ENCODE measurements at places on chromosomes 3 and 15.

DNA sequence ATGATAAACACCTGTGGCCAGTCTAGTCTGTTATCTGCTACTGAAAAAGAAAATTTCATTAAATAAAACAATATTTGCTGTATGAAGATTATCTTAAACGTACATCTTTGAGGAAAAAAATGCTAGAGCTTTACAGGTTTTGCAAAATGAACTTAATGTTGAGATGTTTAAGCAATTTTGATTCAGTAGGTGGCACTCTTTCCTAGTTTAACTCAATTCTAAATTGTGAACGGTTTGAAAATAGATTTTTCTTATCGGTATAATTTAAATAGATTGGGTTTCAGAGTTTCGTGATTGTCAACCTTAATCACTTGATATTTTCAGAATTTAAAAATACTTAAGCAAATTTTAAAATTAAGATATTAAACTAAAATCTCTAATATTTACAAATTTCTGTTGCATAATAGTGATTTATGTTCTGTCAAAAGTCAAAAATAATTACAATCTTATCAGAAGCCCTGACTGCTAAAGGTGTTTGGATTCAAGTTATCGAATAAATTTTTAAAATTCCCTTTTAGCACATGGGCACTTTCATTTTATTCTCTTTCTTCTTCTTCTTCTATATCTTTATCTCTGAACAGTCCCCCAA is 7.0 kb upstream of the RNF111 start:
- DNase-seq: no peak

DNA sequence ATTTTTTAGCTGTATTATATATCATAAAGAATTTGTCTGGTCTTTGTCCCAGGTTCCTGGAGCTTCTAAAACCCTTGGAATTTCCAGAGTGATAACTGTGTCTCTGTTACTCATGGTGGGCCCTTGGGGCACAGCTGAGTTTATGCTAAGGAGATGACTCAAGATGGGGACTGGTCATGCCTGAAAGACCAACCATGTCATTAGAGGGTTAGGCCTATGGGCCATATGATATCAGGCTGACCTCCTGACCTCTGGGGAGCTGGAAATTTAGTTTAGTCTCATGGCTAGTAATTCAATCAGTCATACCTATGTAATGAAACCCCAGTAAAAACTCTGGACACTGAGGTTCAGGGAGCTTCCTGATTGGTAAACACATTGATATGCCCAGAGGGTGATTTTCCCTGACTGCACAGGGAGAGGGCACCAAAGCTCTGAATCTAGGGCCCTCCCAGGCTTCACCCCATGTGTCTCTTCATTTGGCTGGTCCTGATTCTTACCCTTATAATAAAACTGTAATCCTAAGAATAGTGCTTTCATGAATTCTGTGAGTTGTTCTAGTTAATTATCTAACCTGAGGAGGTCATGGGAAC is 69.6 kb downstream of the EEFSEC start:
- DNase-seq: no peak

DNA sequence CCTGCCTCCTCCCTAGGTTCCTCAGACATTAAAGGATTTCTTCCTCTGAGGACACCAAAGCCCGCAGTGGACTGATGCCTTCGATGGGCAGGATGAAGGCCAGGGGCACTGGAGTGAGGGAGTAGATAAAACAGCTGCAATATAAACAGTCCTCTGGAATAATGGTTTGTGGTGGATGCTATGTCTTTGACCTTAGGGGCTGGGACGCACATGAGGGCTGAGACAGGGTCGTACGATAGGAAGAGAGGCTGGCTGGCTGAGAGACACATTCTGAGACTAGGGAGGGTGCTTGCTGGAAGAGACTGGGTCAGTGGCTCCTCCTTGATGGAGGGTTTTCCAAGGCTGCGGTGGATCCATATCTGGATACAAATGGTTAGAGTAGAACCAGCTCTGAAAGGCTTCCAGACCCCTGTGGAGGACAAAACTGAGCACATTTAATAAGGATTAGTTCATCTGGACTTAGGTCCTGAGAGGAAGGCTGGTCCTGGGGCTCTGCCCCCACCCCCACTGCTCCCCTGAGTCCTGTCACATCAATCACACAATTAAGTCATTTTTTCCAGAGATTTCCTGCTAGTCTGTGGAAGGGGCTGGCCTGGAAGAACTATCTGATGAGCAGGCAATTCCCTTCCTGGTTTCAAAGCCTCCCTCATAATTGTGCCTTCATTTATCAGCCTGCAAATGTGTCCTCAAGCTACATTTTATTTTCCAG is 15.8 kb downstream of the TBC1D21 start:
- no peak for DNase-seq

GRCh38 chr3:45547764-45548680 is 46.5 kb upstream of the LIMD1 start:
- DNase-seq: no peak

DNA sequence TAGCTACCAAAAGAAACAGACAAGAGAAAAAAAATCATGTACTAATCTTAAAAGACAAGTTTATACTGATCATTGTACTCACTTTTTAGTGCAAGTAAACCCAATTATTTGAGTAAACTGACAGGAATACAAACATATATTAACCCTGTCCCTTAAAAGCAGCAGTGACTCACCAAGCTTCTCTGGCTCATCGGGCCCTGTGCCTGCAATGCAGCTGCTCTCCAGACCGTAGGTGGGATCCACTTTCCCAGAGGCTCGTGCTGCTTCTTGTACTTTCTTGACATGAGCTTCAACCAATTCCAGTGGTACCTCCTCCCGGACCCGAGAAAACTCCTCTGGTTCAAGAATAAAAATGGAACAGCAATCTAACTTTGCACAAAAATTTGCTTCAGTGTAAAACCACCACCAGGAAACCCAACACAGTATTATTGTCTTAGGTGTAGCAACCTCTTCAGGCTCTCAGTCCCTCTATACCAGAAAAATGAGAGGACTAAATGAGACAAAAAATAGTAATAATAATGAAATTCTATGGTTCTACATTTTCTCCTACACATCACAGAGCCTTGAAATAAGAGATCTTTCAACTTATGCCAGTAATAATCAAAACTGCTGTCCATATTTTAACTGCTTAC is 82.6 kb upstream of the CSPG5 start:
- no peak for DNase-seq

- DNase-seq: no peak
Measured at GRCh38 chr15:56052395-56053045, 59.1 kb upstream of the NEDD4 start.

DNA sequence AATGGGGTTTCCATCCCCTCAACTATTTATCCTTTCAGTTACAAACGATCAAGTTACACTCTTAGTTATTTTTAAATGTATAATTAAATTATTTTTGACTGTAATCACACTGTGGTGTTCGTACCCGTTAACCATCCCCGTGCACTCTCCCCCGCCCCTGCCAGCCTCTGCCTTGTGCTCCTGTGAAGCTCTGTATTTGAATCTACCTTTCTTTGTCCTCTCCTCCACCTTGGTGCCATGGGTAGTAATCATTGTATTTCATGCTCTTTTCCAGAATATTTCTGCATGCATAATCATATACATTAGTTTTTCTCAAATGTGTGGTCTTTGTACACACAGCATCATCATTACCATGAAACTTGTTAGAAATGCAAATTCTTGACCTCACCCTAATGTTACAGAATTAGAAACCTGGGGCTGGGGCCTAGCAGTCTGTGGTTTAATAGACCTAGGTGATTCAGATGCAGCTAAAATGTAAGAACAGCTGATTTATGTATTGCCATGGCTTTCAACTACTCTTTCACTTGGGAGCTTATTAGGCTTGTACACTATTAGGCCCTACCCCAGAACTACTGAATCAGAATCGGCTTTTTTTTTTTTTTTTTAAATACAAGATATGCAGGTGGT is 91.5 kb downstream of the STT3B start:
- DNase-seq: no peak

GRCh38 chr15:29727871-29728270 is 94.4 kb downstream of the TJP1 start:
- no peak for DNase-seq
